Dermis lymphatic vessel endothelial cell (primary cell): ENCODE measurements at places on chromosomes 7 and 10. TPM values are rescaled to one million over a fixed set of nuclear protein-coding genes. Genes with fewer than 3 reads are reported as not detected.

ITPRID1 gene
- total RNA-seq, result not detected in 2 replicates

LIPJ gene
- total RNA-seq, result not detected in 2 replicates

PTN gene
- total RNA-seq, result not detected in 2 replicates

RBP3 gene
- not detected in 2 replicates for total RNA-seq

ZFAND2A gene
- total RNA-seq, result 14.1 and 14.2 TPM in 2 replicates

H2BK1 gene
- total RNA-seq, result not detected in 2 replicates

GPRIN2 gene
- not detected in 2 replicates for total RNA-seq

SPAM1 gene
- not detected in 2 replicates for total RNA-seq

CACUL1 gene
- total RNA-seq, result 28.1 and 34.6 TPM in 2 replicates

FAM221A gene
- 5.9 and 9.4 TPM in 2 replicates for total RNA-seq

GHRHR gene
- total RNA-seq, result not detected in 2 replicates

CRYGN gene
- total RNA-seq, result not detected in 2 replicates
